ENCODE measurements at places on chromosomes 2 and 18.

DNA sequence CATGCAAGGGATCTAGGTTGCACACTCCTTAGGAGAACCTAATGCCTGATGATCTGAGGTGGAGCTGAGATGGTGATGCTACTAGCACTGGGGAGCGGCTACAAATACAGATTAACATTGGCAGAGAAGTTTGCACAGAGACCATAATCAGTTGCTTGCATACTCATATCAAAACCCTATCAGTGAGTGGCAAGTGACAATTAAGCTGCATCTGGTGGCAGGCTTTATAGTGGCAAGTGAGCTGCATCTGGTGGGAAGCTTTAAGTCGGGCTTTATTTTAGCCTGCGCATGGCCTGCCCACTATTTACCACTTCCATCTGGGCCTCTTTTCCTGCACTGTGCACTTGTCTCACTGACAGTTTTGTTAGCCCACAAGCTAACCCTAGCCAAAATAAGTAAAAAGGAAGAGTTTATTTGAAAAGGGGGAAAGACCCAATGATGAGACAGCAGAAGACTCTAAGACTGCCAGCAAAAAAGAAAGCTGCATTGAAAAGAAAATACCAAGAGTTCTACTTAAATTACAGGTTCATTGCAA is 140.9 kb upstream of the B3GNT2 start:
- no peak for DNase-seq

DNA sequence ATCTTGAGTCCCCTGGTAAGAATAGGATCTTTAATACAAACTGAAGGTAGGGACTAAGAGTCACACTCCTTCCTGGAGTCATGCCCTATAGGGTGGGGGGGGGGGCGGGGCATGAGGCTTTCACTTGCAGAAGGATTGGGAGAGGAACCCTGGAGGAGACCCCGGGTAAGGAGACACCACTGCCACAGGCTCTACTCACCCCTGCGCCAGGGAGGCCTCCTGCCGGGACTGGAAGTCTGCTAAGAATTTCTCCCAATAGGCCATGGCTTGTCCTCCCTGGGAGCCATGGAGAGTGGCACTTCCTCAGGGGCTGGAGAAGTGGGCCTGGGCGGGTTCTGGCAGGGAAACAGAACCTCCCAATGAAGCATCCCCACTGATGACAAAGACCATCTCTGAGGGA is 645.3 kb upstream of the RAB6C start:
- DNase-seq = no peak

DNA sequence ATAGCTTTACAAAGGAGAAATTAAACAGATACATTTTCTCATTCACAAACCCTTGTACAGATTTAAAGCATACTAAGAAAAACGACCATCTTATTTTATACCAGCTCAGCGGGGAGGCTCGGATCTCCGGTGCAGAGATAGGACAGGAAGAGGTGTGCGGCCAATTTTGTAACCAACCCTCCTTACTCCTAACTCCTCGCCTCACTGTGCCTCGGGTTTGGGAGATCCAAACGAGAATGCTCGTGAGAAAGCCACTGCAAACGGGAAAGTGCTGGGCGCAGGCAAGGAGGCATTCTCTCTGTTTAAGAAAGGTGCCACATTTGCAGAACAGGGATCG is 1.2 kb downstream of the KDSR start:
- DNase-seq = no peak

- DNase-seq = no peak
Measured at GRCh38 chr2:171763602-171764001, 76.3 kb downstream of the DYNC1I2 start.

DNA sequence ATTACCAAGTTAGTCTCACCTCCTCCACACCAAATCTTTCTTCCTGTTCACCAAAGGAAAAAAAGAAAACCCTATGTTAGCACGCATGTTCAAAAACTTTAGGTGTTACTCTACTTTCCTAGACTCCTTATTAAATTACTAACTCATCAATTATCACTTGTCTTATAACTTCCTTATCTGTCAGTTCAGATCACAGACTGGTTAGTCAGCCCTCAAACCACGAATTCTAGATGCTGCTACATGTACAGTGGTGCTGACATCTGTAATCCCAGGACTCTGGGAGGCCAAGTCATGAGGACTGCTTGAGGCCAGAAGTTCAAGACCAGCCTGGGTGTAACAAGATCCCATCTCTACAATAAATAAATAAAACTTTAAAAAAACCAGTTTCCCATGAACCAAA is 3.5 kb downstream of the YWHAQ start:
- DNase-seq = no peak

GRCh38 chr2:49640630-49641029 is 486.3 kb upstream of the FSHR start:
- DNase-seq = no peak

DNA sequence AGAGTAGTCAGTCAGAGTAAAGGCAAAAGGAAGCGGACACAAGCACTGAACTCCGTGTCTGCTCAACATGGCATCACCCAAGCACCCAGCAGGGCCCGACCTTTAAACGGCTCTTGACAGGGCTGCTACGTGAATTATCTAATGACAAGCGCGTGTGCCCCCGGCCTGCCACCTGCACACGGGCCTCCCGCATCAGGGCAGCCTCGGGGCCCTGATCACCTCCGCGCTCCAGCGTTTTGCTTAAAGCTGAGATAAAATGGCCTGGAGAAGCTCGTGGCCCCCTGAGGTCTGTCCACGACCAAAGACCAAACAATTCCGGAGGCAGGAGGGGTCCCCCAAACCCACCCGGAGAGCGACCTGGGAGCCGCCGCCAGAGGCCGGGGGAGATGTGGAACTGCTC is 376 bp downstream of the NDUFA10 start:
- DNase-seq = no peak

DNA sequence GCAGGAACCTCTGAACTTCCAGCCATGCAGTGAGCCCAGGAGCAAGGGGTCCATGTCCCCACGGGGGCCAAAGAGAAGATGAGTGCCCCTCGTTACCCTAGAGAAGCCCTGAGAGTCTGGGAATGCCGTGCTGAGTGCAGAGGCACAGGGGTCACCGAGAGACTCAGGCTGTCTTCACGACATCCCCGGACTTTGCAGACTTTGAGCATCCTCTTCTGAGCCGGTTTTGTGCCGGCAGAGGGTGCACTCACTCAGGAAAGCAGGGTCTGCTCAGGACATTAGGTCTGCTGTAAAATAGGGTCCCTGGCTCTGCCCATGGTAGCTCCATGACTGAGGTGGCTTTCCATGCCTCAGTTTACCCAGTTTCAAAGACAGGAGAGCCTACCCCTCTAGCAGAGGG is 71.0 kb downstream of the GALNT14 start:
- DNase-seq = no peak

DNA sequence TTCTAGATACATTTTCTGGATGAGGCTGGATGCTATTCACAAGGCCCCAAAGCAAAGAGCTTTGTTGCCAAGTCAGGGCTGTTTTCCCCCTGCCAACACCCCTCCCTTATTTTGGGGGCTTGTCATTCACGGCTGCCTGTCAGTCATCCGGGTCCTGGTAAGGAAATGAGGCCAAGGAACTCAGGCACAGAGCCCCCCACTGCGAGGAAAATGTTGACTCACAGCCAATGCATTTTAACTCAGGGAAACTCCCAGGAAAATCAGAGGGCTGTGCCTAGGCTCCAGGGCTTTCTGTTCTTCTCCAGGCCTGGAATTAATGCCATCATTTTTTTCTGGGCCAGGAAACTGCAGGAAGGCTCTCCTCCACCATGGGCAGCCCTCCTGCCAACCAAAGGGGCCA is 241.1 kb downstream of the SMAD2 start:
- DNase-seq = no peak

DNA sequence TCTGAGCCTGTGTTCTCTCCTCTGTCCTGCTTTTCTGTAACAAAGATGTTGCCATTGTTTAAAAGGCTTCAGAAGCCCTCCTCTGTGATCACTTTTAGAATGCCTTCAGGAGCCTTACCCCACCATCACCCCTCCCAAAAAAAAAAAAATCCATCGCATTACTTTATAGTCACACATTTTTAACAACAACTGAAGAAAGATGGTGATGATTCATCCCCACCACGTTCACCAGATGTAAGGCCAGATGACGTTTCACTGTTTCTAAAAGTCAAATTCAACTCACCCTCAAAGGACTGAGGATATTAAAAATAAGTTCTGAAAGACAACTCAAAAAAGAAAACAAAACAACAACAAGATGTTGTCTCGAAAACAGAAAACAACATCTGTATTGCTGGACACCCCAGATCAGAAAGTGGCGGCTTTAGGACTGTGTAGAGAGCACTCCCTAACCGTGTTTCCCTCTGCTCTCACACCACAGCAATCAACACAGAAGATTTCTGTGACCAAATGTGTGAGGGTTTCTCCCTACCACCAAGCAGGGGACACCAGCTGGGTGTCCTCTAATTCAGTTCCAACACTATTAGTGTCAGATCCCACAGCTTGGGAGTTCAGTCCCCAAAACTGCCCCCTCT is 61.9 kb upstream of the CREB1 start:
- peak; percentile 35 for DNase-seq

- no peak for DNase-seq
Measured at GRCh38 chr2:6525475-6525964, 340.2 kb downstream of the CMPK2 start.

GRCh38 chr2:176100547-176101140 is 1.0 kb downstream of the HOXD12 start:
- DNase-seq = no peak

- DNase-seq = no peak
Measured at GRCh38 chr18:59087391-59087790, 52.3 kb upstream of the SEC11C start.

GRCh38 chr18:55249550-55249949 is 290.3 kb upstream of the CCDC68 start:
- no peak for DNase-seq

DNA sequence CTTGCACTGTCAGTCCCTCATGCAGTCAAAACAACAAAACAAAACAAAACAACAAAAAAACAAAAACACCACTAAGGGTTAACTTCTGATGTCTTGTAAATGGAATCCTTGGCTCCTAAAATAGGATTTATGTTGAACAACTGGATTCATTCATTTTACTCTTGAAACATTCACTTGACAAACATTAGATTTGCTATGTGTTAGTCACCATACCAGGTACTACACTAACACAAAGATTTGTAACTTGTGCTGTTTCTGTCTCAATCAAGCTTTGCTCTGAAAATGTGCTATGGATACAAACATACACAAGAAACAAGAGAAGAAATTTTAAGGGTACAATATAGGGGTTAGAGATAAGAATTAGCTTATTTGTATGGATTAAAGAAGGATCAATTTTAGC is 812.8 kb downstream of the LRP1B start:
- no peak for DNase-seq

GRCh38 chr2:177603768-177604167 is 211.2 kb downstream of the AGPS start:
- no peak for DNase-seq

DNA sequence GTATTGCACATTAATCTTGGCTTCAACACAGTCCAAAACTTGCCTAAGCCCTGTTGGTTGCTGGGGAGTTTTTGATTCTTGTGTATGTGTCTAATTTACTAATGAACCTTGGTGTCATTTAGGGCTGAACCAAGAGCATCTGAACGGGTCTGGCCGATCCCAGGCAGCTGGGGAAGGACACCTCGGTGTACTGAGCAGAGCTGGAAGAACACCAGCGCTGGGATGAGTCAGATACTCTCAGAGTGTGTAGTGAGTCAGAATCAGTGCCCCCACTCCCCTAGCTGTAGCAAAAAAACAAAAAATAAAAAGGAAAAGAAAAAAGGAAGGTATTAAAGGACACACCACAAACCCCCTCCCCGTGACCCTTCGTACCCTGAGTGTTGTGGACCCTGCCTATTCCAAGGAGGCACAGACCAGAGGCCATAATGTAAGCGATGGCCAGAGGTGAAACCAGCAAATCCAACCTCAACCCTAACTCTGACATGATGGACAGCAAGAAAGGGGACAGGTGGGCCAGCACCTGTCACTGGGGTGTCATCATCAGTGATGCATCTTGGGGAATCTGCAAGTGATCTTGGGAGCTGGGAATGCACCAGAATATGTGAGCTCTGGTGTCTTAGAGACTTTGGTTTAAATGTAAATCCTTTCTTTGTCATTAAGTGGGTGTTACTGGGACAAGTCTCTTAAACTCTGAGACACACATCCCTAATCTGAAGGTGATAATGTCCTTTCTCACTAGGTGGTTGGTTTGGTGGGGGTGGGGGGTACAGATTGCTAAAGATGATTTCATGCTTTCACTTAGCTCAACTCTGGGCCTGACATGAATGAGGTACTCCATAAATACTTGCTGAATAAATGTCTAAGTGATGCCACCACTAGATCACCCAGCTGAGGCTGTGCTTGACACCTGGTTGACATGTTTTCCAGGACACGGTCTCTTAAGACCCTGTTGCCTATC is 34.2 kb upstream of the NCOA1 start:
- DNase-seq = peak; percentile 17

DNA sequence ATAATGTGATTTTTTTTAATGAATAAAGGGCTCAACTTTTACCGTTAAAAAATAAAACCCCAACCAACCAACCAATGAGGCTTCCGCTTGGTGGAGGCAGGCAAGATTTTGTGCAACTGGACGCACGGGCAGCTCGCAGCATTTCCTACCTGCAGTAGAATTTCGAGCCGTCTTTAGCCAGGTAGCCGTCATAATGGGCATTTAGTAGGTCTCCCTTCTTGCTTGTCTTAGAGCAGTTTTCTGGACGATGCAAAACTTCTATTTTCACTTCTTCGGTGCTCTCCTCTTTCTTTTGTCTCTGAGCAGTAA is 316 bp downstream of the FKBP7 start:
- no peak for DNase-seq

- no peak for DNase-seq
Measured at GRCh38 chr18:39318008-39318407, 1752.4 kb upstream of the CELF4 start.

GRCh38 chr2:219060821-219061791 is at the start of gene IHH:
IHH (minus strand) TSS chr2:219060921; CDS start chr2:219060467, 454 bp downstream.
- no peak for DNase-seq

All from HS-27A (cell line).